ENCODE measurements at places on chromosomes 2 and 18.
A peak's percentile ranks its signal among the peaks of the same experiment; 100 is the strongest.

DNA sequence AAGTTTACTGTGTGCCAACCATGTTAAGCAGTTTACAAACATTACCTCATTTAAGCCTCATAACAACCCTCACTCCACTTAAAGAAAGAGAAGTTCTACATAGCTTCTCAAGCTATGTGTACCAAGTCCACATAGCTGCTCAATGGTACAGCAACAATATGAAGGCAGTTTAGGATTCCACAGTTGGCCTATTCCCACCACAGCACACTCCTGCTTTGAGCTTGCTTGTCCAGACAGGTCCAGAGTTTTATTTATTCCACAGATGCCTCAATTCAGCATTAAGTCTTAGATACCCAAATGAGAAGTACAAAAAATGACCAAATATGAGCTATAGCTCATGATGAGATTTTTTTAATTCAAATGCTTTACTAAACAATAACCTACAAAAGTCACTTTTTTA is 24.8 kb downstream of the NPHP1 start:
- no peak for DNase-seq

DNA sequence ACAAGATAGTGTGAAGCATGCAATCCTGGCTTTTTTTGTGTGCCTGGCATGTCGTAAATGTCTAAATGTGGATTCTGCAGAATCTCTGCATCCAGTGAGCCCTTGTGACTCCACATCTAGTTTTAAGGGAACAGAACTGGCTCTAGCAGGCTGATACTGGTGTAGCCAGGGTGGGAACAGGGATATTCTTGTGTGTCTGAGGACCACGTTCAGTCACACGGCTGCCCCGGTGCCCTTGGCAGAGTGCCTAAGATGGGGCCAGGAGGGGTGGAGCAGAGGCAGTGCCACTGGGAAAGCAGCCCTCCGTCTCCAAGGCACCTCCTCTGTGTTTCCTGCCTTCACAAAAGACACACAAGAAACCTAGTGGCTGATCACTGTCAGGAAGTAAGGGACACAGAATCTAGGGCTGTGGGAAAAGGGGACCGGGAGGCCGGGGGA is 91.5 kb upstream of the PARD3B start:
- DNase-seq = no peak

DNA sequence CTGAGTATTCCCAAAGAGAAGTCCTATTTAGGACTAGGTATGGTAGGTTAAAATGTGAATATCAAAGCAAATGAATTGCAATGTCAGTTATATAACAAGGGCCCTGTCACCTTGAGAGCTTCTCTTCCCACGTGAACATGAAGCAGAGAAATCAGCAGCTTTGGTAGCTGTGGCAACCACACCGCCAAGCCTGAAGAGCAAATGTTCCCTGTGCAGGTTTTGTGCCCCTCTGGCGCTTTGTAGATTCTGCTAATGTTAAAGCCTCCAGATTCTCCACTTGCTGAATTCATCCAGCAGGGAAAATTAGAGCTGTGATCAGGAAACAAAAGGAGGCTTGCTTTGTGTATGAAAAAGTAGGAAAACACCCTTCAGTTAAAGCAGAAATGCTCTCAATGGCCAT is 322.6 kb downstream of the RBM43 start:
- DNase-seq = no peak

DNA sequence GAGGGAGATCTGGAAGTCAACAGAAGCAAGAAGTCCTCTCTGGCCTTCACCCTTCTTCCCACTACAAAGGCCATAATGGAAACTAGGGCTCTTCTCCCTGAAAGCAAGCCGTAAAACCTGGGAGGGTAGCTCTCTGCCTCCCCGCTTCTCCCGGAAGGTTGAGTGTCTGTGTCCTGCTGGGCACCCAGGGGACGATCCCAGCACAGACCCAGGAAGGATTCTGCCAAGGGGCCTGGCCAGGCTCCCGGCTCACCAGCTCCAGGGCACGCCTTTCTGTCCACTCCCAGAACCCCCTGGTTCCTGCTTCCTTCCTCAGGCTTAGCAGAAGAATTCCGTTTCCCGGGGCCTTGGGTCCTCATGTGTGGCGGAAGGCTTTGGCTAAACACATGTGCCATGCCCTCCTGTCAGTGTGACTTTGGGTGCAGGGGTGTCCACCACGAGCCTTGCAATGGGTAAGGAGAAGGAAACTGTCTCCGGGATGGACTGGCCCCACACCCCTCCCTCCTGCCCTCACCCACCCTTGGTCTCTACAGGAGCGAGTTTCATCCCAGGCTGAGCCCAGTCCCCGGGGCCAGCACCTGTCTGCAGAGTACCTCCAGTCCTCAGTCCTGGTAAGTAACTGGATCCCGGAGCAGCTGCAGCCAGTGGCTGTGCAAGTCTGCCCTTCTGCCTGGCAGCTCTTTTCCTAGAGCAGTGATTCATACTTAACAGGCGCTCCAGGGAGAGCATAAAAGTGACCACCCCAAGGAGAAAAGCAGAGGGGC is 135.8 kb downstream of the TPO start:
- DNase-seq = no peak

DNA sequence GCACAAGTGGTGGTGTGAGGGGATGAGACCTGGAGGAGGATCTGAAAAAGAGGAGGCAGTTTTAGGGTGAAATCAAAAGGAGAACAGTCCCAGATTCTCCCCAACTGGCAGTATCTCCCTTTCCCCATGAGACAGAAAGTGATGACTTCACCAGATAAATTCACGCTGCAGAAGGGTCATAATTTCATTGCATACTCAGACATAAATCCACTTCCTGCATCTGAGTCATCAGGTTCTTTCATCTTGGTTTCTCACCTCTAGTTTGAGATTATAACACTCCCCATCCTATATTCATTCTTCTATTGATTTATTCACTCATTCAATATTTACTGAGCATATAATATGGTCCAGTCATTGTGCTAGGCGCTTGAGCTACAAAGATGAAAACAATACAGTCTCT is 64.7 kb downstream of the CCDC148 start:
- DNase-seq = no peak

DNA sequence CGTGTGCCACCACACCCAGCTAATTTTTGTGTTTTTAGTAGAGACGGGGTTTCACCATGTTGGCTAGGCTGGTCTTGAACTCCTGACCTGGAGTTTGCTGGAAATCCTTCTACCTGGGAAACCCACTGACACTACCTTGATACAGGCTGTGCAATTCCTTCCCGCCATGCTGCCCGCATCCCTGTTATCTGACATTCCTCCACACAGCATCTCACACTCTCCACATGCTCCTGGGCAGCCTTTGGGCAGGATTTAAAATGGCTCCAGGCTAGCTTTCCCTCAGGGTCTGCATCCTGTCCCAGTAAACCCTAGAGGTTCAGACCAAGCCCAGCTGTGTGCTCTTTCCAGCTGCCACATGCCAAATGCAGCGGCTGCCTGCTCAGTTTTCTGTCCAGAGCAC is 319.5 kb upstream of the CXCR4 start:
- DNase-seq = no peak

DNA sequence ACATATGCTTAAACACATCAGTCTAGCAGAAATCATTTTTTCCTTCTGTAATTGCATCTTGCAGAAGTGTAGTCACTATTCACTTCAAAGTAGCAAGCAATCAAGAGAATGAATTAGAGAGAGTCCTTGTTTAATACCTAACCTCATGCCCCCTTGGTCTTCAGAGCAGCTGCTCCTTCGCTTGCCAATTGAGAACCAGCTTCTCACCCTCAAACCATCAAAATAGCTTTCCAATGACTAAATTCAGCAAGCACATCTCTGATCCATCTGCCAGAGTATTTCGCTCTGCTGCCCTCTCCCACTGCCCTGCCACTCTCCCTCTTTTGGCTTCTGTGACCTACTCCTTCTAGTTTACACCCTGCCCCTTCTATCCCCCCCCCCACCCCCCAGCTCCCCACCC is 120.7 kb upstream of the AGAP1 start:
- no peak for DNase-seq

DNA sequence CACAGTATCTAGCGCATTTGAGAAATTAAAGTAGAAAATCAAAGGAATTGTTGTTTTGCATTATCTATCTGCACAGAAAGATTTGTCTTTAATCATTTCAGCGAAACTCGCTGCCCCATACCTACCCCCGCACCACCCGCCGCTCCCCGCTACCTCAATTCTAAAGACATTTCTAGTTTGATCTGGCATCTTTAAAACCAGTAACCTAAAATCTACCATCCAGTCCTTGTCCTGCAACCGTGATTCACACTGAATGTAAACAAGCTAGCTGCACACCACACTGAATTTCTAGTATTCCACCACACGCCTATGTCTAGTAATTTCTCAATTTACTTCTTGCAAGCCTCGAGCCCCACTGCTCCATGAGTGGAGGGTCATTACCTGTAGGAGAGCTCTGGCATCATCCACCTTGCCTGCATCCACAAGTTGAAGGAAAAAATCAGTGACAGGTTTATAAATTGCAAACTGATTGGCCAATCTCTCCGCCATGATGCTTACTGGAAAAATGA is 60.1 kb downstream of the ABCG8 start:
- no peak for DNase-seq

- no peak for DNase-seq
Observed at GRCh38 chr2:221962186-221962585, 336.6 kb downstream of the PAX3 start.

DNA sequence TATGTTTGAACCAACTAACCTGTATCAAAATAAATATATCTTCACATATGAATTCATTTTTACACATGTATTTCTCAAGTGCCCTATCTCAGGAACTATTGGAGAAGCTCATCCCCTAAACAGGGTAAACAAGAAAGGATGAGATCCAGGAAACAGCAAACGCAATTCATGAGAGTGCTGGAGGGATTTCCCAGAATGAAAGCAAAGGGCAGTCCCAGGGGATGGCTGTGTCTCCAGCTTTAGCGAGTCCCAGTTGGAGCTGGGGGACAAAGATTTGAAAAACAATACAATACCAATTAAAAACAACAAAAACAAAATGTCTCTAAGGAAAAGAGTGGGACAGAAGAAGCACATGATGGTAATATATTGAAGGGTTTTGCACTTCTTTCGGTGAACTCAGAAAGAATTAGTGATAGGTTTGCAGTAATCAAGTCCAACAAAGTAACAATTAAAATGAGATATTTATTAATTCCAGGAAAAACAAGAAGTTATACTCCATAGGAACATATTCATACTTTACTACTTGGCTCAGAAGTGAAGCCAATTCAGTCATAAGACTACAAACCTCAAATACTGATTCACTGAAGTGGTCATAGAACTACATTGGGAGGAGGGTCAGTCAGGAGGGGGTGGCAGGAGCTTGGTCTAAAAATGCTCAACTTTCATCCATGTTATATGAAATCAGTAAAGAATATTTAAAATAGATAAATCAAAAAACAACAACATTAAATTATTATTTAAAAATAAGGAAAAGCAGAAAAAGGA is 73.1 kb upstream of the PDE1A start:
- no peak for DNase-seq

GRCh38 chr2:174594456-174594855 is 3.1 kb downstream of the WIPF1 start:
- no peak for DNase-seq

DNA sequence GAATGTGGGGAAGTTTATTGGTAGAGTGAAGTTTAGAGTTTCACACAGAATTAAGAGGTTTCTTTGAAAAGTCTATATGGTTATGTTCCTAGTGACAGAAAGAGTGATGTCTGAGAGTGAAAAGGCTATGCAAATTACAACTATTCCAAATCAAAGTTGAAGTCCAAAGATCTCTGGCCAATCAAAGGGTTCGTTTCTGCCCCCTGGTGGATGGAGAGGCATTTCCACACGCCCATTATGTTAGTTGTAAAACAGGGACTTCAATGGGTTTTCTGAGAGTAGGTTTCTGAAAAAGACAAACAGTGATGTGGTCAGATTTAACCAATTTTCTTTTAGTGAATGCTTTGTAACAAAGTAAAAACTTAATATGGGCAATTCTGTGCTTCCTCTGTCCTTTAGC is 441.5 kb upstream of the POU3F3 start:
- peak; percentile 18 for DNase-seq

GRCh38 chr2:113081488-113082210 is 13.9 kb downstream of the IL1F10 start:
- DNase-seq = no peak

DNA sequence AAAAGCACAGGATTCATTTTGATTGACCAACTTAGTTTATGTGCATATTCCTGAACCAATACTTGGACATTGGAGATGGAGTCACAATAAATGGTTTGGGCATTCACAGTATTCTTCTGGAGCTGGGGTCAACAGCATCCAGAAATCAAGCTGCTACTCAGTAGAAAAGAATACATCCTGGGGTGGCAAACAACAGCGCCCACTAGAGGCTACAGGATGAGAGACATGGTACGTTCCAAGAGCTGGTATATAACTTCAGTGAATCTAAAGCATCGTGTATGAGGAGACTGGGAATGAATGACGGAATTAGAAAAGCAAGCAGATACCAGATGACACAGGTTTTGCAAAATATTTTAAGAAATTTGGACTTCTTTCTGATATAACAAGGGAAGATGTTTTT is 142.9 kb upstream of the FIGN start:
- DNase-seq = no peak

DNA sequence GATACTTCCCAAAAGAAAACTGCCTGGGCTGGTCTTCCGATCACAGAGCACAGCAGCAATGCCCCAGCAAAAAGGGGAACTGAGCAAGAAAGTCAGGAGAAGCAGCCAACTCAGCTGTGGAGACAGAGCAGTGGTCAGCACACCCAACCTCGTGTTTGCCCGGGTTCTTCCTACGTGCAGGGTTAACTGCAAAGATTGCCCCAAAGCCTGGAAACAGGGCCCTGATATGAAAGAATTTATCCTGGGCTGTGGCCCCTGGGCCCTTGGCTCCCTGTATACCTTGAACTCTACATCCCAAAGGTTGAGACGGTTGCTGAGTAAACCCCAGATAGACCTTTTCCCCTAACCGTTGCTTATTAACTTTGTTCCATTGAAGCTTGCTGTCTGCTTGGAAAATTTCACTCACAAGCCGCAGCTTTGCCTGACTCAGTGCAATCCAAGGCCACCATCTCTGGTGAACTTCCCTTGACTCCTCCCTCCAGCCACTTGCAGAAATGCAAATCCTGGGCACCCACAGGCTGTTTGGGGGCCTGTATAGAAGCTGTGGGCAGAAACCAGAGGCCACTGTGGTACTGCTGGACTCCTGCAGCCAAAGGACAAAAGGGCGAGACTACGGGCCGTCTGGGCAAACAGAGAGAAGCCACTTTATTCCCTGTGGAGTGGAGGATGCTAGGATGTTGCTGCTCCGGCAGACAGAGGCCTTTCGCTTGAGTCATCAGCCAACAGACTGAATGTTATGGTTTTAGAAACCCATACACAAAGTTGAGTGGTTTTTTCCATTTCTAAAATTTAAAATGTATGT is 18.2 kb downstream of the NRP2 start:
- DNase-seq = no peak

DNA sequence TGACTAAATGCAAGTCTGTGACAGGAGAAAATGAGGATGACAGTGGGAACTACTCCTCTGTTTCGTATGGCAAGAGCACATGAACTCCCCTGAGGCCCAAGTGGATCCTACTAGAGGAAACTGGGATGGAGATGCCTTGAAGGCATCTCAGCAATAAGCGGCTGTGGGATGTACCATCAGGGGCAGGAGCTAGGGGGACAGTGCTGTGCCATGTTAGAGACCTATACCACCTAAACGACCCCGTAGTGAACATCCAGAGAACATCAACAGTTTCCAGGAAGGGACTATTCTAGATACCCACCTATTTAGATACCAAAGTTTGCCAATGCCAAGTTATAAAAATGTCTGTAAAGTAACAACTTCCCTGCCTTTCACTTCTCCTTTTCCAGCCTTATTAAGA is 860.8 kb upstream of the ACVR2A start:
- DNase-seq = no peak

GRCh38 chr18:74456349-74457042 is 612 bp downstream of the DIPK1C start:
- DNase-seq = no peak
